Activated CD4-positive, alpha-beta memory T cell treated with anti-CD3 and anti-CD28 coated beads, Interleukin-2, amount 10 ng/mL, durations not matched to agents 7 days and 5 days (primary cell): ENCODE measurements at places on chromosomes 2 and 18. TPM values are rescaled to one million over a fixed set of nuclear protein-coding genes. Genes with fewer than 3 reads are reported as not detected.

GATA6 gene
- total RNA-seq = not detected

CDCA7 gene
- total RNA-seq = 66.6 TPM

DQX1 gene
- total RNA-seq = 0.33 TPM

OSBPL6 gene
- total RNA-seq = 0.88 TPM

DNA sequence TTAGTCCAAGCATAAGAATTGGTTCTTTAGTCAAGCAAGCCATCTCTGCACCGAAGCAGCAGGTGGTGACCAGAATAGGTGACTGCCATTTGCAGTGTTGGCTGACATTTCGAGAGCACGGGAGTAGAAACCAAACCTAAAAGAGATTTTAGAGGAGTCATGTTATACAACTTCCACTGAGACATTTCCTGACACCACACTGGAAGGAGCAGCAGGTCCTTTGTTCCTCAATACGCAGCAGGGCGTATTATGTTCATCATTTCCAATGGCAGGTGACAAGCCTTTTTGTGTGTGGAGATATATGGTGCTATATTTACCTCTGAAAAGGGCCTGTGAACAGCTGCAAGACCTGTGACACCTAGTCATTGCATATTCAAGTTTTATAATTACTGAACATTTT lies 418.8 kb upstream of the NETO1 start:
- no peak for DNase-seq

DNA sequence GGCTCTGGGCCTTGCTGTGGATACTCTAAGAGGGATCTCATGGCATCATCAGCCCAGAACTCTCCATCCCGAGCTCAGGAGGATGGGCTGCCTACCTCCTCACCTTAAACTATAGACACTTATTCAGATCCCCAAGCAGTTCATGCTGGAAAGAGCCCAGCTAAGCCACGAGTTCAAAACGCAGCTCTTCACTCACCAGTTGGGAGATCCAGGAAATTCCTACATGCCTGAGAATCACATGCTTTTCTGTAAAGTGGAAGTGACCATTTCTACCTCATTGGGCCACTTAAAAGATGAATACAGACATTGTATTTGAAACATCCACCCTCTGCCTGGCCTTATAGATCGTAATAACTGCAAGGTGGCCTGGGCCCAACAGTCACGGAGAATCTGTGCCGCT lies 6.6 kb downstream of the ATOH8 start:
- no peak for DNase-seq

DNA sequence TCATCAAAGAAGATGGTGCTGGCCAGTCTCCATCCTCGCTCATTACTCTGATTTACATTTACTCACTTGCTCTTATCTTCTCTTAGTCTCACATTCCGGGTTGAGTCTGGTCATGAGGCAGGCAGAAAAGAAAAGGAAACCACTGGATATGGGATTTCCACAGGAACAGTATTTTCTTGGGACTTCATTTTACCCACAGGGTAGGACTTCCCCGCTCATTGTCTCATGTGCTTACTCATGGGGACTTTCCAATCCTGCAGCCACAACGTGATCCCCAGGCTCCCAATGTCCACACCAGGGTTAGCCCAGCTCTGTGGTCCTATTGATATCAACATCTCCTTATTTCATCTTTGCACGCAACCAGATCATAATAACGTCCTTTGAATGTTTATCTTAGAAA lies 373.8 kb downstream of the TMEM182 start:
- DNase-seq = no peak

DNA sequence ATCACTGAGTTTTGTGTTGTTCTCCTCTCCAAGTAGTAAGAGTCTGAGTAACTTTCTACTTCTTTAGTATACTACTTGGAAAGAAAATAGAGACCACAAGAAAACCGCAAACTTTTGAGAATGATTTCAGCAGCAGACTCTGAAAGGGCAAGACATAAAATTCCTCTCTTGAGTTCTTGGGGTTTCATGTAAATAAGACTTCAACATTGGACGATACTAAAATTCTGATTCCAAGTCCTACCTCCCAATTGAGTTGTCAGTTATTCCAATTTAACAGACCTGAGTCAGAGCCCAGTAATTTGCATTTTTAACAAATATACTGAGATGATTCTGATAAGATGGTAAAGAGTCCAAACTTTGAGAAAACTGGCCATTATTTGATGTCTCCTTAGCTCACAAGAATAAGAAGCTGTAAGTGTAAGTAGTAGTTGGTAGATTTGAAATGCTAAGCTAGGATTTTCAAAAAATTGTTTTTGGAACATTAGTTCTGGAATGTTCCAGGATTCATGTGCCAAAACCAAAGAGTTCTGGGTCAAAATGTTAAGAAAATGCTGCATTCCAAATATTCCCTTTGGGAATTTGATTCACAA lies 261.6 kb upstream of the SPOPL start:
- DNase-seq = no peak

DNA sequence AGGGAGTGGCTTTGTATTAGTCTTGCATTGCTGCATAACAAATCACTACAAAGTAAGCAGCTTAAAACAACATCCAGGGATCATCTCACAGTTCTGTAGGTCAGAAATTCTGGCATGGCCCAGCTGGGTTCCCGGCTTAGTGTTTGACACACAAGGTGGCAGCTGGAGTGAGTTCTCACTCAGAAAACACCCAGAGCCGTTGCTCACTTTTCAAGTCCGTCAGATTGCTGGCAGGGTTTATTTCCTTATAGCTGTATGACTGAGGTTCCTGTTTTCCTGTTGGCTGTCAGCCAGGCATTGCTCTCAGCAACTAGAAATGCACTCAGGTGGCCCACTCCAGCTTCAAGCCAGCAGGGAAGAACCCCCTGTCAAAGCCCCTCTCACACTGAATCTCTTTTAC lies 324.1 kb downstream of the CCDC178 start:
- no peak for DNase-seq

DNA sequence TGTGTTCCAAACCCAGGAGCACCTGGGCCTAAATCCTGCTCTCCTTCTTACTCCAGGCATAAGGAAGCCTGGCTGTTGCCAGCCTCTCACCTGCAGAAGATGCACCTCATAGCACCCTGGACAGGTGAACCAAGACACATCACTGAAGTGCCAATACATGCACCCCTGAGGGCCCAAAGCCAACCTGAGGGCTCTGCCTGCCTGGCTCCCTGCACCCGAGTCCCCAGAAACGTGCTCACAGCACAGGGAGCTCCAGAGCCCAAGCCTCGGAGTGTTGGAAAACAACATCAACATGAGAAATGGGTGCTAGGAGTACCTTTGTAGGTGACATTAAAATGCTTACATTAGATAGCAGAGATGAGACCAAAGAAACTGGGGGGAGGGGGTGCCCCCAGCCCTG lies 96.3 kb upstream of the RAB6C start:
- no peak for DNase-seq

- DNase-seq = no peak
Measured at GRCh38 chr2:110876167-110876999, 144.0 kb downstream of the ACOXL start.

- no peak for DNase-seq
Measured at GRCh38 chr18:13246121-13246520, 27.6 kb downstream of the LDLRAD4 start.

GRCh38 chr2:142472382-142472781 lies 341.6 kb upstream of the LRP1B start:
- DNase-seq = no peak

GRCh38 chr18:57743008-57743407 lies 60.1 kb downstream of the ATP8B1 start:
- DNase-seq = no peak

- no peak for DNase-seq
Measured at GRCh38 chr2:117523267-117523666, 291.2 kb upstream of the DDX18 start.

DNA sequence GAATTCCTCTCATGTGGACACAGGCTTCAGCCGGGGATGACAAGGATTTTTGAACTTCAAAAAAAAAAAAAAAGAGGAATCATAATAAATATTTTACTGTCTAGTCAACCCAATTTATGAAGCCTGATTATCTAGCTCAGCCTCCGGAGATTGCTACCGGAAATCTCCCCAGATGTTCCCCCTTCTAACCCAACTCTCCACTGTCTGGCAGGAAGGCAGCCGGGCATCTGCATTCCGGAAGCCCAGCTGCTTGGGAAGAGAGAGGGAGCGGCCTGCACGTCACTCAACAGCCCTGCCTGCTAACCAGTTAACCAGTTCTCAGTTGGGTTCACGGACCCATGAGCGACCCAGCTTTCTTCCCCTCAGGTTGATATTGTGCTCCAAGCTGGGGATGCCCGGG lies 87.2 kb upstream of the POU3F3 start:
- DNase-seq = no peak

DNA sequence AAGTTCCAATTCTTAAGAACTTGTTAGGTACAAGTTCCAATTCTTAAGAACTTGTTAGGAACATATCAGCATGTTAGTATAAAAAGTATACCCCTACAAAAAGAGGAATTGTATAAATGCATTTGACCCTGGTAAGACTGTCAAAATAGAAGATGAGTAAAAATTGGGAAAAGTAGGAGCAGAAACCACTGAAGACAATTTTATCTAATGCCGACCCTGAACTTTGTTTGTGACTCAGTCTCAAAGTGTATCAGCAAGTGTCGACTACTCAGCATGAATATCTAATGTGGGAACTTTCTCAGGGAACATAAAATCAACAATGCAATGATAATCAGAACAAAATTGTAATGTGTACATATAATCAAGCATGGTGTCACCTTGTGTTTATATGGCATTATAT lies 583 bp upstream of the CD226 start:
- DNase-seq = no peak

DNA sequence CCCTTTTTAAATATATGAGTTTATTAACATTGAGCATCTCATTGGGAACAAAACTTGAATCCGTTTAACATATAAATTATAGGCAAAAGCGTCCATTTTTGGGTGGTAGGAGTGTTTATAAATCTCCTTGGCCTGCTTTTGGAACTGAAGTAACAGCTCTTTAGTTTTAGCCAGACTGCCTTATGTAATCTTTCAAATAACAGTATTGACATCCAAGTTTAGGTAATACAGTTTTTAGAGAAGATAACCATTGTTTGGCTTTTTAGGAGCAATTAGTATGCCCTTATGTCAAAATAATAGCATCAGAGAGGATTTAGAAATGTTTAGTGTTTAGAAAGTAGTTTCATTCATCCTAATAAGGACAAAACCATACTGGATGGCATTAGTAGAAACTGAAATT lies 361.9 kb downstream of the ARHGAP15 start:
- DNase-seq = no peak

GRCh38 chr2:159064446-159065301 lies 96.2 kb downstream of the TANC1 start:
- DNase-seq = no peak
